ENCODE measurements at places on chromosomes 11 and 22.

DNA sequence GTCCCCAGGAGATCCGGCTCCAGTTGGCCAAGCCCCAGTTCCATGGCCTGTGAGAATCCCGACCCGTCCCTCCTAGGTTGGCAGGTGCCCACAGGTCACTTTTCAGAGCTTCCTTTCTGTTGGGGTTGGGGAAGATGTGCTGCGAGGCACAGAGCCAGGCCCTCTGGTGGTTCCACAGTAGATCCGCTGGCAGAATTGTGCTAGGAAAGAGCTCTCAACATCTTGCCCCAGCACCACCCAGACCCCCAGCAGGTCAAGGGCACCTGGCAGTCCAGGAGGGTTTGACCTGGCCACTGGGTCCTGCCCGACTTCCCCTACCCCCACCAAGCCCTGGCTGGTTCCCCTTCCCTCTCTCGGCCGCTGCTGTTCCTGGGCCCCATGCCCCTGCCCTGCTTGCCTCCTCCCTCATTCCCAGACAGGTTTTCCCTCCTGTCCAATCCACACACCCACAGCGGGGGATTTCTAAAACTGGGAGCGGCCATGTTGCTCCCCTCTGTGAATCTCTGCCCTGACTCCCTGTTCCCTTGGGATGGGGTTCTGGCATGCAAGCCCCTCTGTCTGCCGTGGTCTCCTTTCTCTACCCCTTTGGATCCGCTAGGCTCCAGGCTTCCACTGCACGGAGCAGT, 26.2 kb upstream of the GCAT start:
- DNase-seq, result no peak

- no peak for DNase-seq
Observed at GRCh38 chr11:107623183-107623582, 32.2 kb downstream of the ELMOD1 start.

GRCh38 chr22:22207845-22208564, 36.6 kb upstream of the VPREB1 start:
- peak; percentile 78 for DNase-seq

DNA sequence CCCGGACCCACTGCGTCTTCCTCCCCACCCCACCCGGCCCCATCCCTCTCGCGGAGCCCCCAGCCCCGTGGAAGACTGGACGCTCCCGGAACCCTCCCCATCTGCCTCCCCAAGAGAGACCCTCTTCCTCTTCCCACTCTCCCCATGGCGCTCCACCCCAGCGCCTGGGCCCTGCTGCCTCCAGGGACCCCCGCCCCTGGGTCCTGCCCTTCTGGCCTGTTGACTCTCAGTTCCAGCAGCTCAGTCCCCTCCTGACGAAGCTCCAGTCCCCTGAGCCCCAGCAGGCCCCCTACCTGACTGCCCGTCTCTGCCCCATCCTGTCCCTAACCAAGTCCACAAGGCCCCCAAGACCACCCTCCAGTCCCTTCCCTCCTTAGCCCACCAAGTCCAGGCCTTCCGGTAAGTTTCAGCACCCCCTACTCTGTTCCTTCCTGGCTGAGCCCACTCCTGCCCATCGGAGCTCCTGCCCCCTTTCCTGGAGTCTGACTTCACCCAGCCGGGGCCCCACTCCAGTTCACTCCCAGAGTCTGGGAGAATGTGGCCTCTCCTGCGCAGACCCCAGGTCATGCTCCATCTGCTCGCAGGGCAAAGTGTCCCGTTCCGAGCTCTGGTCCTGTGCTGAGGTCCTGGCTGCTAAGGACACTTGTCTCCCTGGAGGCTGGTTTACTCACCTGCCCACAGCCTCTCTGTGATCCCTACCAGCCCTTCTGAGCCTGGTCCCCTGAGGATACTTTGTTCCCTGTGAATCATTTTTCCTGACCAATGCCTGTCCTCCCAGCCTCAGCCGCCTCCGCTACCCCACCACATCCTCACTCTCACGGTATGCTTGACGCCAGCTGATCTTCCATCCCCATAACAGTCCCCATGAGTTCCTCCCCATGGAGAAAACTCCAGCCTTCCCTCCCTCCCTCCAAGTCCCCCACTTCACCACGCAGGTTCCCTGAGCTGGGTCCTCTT, 722 bp downstream of the IFITM10 start:
- no peak for DNase-seq

DNA sequence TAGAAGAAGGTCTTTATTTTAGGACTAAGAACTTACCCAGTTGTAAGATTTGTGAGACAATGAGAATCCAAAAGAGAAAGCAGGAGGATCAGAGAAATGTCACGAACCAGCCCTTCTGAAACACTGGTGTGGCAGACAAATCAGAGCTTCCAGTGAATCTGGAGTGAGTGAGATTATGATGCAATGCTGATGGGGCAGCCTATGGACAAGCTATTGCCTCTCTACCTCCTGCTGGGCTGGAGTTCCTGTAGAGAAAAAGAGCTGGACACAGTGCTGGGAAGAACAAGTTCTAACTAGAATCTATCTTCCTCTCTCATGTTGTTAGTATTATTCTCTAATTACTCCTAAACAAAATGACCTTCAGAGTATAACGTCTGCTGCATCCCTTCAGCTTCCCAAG, 12.0 kb upstream of the ANO3 start:
- DNase-seq, result no peak

DNA sequence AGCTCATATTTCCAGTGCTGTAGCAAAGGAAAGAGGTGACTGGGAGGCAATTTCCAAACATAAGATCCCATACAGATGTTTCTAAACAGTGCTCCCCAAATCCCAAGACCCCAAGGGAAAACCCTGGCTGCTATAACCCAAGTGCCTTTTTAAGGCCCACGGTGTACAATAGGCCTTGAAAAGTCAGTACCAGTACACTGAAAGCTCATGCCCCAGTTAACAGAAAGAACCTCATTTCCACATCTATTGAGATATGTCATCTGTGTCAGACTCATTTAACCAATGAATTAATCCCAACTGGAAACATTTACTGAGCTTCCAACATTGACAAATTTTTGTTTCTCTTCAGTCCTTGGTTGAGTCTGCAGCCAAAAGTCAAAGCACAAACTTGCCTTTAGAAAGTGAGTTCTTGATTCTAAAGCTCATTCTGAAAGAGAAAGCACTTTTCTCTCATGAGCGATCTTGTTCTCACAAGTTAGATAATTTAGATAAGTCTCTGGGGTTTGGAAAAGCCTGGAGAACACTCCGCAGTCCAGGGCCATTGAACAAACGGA, 239.8 kb upstream of the ARHGAP20 start:
- DNase-seq, result no peak

GRCh38 chr11:71979602-71980001, 19.1 kb upstream of the IL18BP start:
- DNase-seq, result no peak

DNA sequence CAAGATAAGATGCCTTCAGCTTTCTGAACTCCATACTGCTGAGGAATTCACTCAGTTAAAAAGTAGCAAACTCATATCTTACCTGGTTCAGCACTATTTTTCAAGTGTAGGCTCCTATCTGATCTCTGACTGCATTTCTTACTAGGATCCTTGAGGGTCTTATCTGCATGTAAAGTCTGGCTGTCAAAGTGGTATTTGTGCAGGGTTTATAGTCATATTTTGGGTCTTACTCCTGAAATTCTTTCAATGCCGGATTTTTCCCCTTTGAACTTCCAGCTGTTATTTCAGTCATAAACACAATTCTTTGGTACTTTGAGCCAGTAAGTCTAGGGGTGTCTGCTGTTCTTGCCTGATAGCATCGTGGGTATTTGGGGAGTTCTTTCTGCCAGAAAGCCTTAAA, 25.3 kb upstream of the NOX4 start:
- DNase-seq, result no peak

GRCh38 chr11:6480299-6480914, 724 bp downstream of the ARFIP2 start:
- no peak for DNase-seq

GRCh38 chr22:37210041-37210803, 2.1 kb downstream of the SSTR3 start:
- no peak for DNase-seq

- DNase-seq, result no peak
Observed at GRCh38 chr11:121645596-121645995, 192.8 kb upstream of the SORL1-AS1 start.

- DNase-seq, result no peak
Observed at GRCh38 chr11:99366546-99366945, 345.8 kb downstream of the CNTN5 start.

Measured in stimulated activated CD4-positive, alpha-beta T cell treated with anti-CD3 and anti-CD28 coated beads, Interleukin-1b, Interleukin-23, amount 100 ng/mL, for 24 hours (primary cell).